T-helper 2 cell (primary cell): ENCODE measurements at places on chromosomes 5 and 9.

DNA sequence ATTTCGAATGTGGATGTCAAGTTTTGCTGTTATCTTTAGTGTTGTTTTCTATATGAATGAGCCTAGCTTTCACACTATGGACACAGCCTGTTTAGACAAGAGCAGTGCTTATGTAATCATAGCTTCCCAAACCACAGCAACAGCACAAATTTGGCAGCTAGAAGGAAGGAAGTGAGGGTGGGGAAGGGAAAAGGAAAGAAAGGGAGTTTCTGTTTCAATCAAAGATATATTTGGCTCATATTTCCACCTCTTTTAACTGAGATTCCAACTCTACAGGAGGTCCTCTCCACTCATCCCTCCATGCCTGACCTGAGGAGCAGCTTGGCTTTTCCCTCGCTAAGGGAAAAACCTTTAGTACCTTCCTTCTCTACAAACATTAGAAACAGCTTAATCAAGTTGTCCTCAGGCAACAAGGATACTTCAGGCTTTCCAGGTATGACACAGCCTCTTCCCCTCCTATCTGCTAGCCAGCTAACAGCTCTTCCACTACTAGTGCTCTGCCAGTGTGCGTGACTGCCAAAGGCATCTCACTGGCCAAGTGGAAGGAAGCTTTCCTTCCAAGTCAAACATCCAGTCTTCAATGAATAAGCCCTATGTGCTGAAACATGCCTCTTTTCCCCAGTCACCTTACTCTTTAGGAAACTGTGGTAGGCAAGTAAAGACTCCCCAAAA is 268.6 kb upstream of the PTGER4 start:
- DNase-seq: no peak

DNA sequence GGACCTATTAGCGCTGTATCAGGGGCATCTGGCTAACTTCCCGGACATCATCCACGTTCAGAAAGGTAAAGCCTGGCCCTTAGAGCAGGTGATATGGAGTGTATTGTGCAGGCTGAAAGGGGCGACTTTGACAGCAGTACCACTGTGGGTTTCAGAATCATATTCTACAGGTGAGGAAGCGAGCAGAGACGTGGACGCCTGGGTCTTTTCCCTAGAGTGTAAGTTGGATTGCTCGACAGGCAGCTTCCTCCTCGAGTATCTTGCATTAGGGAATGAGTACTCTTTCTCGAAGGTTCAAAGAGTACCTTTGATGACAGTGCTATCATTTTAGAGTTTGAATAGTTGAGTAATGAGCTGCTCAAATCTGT is 1.9 kb downstream of the SNX18 start:
- no peak for DNase-seq

DNA sequence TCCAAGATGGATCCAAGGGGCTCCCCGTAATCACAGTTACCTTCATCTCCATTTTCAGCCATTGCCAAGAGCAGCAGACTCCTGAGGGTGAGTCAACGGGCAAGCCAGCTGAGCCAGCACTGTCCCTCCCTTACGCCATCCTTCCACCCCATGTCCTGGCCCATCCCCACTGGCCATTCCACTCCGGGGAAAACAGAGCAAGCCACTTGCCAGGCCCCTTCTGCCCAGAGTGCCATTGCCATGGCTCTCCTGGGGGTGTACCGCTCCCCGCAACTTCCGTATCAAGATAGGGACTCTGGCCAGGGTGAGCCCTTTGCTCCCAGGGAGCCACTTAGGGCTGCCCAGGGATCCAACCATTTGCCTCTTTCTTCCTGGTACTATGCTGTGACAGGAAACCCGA is 48.9 kb upstream of the CDKN2AIPNL start:
- no peak for DNase-seq

DNA sequence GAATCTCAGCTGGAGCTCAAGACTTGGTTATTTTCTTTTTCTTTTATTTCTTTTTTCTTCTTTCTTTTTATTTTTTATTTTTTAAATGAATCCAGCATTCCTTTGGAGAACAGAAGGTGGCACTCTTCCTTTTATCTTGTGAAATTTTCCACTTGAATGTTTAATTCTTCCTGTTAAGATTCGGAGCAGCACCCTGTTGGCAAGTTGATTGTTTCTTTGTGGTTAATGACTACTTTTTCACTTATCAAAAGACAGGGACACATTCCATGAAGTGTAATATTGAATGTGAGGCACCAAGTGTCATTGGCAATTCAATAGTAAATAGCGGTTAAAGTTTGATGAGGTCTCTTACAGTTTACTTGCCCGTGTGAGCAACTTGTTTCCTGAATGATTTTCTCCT is 240.5 kb upstream of the CHD1 start:
- DNase-seq: no peak

DNA sequence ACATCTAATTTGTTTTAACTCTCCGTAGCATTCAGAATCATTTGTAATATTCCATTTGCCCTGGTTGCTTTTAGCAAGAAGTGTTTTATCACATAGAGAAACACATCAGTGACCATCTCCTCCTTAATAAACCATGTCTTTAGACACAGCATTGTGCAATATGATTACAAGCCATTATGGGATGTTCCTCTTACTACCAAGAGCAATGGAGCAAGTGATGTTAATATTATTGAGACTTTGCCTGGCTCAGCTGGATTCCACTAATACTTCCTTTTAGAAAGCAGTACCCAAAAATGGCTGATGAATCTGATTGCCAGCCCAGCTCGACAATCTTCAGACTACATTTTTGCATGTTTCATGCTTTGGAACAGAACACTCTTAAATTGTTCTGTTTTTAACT is 364.2 kb downstream of the OSTF1 start:
- no peak for DNase-seq
